ENCODE measurements at places on chromosomes 2 and 18.

- no peak for DNase-seq
Observed at GRCh38 chr2:64787698-64788097, 134.0 kb upstream of the SERTAD2 start.

- no peak for DNase-seq
Observed at GRCh38 chr2:7845332-7845731, 836.5 kb upstream of the ID2 start.

- no peak for DNase-seq
Observed at GRCh38 chr2:219665926-219666325, 38.5 kb downstream of the SLC4A3 start.

- DNase-seq: no peak
Observed at GRCh38 chr2:643334-643733, 33.9 kb downstream of the TMEM18 start.

GRCh38 chr18:39772155-39772919 is 2182.7 kb upstream of the PIK3C3 start:
- no peak for DNase-seq

Measured in CD8-positive, alpha-beta T cell (primary cell).